Amniotic stem cell (primary cell): ENCODE measurements at places on chromosomes 13 and 19.

DNA sequence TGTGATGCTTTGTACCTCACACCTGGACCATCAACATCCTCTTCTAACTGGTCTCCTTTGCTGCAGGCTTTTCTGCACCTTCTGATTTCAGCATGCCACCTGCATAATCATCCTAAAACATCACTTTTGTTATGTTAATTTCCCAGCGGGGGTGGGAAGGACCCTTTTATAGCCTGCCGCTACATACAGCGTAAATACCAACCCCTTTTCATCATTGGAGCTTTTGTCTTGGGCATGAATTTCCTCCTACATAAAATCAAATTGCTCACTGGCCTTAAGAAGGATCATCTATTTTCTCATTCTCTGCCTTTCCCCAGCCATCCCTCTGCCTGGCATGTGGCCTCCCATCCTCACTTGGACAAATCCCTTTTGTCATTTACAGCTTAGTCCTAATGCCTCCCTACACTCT is 124.7 kb downstream of the RBM26 start:
- no peak for DNase-seq

DNA sequence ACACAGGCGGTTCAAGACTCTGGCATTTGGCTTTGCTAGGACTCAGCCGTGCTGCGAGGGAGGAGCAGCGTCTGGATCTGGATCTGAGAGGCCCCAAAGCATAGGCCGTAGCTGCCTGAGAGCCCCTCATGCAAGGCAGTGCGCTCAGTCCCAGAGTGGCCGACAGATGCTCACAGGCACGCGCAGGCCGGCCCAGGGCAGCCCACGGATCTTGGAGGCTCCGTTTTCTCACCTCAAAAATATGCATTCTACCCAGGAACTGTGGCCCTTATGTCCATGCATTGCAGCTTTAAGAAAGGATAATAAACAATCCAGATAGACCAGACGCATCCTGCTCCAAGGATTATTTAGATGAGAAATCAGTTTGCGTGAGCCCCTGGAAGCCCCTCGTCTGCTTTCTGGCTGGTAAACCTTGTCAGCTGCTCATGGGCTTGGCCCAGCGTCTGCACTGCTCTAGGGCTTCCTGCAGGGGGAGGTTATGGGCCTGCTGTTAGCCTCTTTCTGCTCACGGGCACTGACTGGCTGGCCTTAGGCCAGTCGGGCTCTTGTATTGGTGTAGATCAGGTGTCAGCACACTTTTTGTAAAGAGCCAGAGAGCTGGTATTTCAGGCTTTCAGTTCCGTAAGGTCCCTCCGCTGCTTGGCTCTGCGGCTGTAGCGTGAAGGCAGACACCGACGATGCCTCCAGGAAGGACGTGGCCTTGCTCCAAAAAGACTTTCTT is 24.2 kb downstream of the TEX29 start:
- peak; percentile 66 for DNase-seq

DNA sequence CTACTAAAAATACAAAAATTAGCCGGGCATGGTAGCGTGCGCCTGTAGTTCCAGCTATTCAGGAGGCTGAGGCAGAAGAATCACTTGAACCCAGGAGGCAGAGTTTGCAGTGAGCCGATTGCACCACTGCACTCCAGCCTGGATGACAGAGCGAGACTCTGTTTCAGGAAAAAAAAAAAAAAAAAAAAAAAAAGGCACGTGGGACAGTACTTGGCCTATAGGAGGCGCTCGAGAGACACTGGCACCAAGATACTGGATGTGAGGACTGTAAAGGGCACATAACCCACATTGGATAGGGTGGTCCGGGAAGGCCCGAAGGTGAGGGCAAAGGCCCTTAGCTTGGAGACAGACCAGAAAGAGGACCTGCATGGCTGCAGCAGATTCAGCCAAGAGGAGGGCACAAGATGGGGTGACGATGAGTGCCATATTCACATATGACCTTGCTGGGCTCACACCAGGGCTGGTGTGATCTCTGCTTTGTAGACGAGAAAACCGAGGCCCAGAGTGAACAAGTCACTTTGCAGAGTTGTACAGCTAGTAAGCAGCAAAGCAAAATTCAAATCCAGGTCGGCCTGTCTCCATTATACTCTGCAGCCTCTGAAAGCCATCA is 89.4 kb downstream of the DPF1 start:
- no peak for DNase-seq

DNA sequence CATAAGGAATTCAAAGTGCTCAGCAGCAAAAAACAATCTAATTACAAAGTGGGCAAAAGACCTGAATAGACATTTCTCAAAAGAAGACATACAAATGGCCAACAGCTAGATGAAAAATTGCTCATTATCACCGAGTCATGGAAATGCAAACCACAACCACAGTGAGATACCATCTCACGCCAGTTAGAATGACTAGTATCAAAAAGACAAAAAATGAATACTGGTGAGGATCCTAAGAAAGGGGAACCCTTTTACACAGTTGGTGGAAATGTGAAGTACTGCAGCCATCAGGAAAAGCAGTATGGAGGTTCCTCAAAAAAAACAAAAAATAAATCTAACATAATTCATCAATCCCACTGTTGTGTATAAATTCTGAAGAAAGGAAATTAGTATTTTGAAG is 1206.1 kb downstream of the EFNB2 start:
- DNase-seq: no peak

DNA sequence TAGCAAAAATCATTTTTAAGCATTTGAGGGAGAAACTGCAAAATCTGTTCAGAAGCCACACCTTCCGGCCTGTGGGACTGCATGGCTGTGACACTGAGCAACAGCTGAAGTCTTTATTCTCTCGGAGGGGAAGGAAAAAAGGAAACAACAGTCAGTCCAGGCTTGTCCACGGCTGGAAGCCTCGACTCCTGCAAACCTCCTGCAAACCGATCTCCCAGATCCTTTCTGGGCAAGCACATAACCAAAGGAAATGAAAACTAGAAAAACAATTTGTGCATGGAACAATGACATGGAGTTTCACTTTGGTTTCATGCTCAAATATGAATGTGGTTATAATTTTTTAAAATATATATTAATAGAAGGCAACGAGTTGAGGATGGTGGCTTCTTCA is 1.0 kb downstream of the COL4A1 start:
- DNase-seq: no peak

GRCh38 chr19:20453425-20453935 is 112.1 kb downstream of the ZNF737 start:
- no peak for DNase-seq

- DNase-seq: no peak
These were observed 1.4 kb upstream of the GIPC1 start for GRCh38 chr19:14497228-14497921.

GRCh38 chr13:35953537-35954206 is 177.5 kb downstream of the DCLK1 start:
- DNase-seq: peak; percentile 71

DNA sequence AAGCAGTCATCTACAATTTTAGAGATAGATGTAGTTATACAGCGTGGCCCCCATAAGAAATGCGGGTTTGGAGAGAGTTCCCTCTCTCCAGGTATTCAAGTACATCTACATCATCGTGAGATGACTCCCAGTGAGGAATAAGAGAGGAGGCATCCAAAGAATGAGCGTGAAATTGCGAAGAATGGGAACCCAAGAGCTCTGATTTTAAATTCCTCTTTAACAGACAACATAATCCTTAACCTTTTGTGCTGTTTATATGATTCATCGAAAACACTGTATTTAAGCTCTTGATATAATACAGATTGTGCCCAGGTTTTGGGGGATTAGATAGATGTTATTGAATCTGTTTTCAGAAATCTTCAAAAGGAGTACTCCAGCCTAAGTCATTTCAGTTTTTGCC is 161.5 kb downstream of the COG6 start:
- DNase-seq: no peak

DNA sequence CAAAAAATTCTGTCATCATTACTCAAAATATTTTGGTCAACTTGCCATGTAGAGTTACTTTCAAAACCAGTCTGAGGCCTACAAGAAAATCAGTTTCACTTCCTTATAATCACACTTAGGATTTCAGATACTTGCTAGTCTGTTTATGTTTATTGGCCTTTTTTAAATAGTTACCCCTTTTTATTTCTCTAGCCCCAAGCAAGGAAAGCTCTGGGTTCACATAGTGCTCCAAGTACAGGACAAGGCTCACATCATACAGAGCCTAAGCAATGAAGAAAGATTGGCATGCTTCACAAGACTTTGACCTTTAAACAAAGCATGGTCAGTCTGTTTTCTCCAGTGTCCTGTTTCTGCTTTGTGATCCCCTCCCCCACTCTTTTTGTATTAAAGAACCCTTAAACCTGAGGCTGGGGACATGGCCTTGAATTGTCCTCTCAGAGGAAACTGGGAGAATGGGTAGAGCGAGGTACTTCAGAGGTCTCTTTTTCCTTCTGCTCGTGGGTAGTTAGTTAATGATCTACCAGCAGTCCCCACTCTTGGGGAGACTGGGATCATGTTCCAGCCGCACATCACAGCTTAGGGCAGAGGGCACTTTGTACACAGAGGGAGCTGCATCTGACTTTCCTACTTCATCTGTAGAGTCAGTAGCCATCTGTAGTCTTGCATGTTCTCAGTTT is 30.7 kb downstream of the CEACAM1 start:
- DNase-seq: no peak

- no peak for DNase-seq
These were observed 4.3 kb downstream of the DOT1L start for GRCh38 chr19:2167896-2168618.

DNA sequence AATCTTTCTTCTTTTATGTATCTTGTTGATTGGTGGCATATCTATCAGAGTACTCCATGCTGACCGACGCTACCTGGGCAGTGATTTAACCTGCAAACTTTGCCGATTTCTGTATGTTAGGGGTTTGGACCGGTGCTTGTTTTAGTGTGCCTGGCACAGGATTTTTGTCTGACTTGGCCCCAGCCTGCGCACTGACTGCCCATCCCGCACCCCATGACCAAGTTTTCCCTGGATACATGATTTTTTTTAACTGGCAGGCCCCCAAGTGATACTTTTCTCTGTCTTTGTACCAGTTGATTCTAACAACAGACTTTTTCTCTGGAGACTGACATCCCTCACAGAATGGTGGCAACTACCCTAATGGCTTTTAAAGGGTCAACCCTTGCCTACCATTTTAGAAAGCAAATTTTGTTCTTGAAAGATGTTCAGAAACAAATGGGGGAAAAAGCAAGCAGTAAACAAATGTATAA is 69.0 kb upstream of the C1QTNF9B start:
- no peak for DNase-seq

DNA sequence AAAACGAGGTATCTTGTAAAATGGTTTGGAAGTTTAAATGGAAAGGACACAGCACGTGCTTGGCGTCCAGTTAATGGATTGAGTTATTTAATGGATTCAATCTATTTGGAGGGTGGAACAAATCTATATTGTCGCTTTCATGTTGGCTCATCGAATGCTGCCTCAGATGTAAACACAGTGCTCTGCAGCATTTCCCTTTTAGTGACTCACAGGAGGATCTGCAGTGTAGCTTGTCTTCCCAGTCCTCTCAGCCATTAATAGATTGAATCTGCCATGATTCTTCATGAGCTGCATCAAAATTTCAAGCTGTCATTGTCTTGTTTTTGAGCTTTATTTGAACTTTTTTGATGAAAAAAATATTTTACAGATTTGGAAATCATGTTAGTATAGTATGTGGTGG is 44.7 kb downstream of the DHRS12 start:
- no peak for DNase-seq

- no peak for DNase-seq
These were observed 11.3 kb downstream of the PRKCSH start for GRCh38 chr19:11446652-11447301.

GRCh38 chr13:97568850-97569249 is 134.9 kb downstream of the RAP2A start:
- no peak for DNase-seq

GRCh38 chr13:31614073-31614472 is 125.3 kb upstream of the RXFP2 start:
- no peak for DNase-seq

DNA sequence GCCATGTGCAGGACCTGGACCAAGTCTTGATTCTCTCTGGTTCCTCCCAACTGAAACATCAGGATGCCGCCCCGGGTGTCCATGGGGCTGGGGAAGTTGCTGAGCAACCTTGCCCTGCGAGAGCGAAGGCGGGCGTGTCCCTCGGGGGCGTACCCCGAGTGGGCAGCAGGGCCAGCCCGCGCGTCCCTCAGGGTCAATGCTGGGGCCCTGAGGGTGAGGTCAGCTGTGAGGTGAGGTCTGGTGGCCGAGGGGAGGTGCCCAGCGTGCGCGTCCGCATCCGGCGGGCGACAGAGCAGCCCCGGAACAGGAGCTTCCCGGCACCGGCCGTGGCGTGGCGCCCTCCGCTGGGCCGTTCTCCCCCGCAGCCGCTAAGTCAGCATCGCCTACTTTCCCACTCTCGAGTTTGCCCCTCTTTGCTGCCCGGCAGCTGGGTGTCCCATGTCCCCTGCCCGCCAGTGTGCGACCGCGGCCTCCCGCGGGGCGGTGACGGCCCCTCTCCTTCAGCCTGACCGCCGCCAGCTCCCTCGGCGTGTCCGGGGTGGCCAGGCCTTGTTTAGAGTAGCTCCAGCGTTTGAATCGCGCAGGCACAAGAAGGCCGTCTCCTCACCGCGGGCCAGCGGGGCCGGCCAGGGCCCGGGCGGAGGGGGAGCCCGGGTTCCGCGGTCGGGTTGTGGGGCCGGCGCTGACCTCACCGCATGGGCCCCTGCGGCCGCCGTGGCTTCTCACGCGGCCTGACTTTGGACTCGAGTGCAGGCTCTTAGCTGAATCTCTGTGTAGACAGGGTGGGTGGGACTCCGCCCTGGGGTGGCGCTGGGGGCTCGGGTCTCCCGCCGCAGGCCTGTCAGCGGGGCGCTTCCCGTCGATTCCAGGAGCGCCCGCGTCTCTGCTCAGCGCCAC is 33.0 kb downstream of the GJA3 start:
- DNase-seq: no peak

DNA sequence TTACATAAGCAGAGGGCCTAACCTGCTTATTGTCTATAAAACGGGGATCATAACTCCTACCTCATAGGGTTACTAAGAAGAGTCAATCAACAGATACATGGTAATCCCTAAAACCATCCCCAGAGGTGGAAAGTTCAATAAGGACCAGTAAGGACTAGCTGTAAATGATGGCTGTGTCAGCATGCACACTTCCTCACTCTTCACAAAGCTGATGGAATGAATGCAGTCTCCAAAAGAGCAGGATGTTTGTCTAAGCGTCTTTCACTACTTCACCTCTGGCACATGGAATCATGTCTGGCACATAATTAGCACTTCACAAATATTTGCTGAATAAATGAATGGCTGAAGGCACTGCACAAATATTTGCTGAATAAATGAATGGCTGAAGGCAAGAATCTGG is 134.2 kb downstream of the MIPEP start:
- no peak for DNase-seq

DNA sequence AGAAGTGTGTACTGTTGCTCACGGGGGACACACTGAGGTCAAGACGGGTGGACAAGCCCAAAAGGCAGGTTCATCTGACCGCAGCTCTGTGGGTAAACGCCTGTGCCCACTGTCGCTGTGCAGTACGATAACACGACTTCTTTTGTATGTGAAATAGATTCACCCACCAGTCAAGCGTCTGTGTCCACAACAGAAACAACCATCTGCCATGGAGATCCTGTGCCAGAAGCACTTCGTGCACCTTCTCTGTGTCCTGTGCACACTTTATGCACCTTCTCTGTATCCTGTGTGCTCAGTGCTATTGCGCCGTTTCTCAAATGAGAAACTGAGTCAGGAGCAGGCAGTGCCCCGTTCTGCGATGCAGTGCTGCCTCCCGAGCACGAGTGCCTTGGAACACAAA is 138.9 kb downstream of the ATP11A start:
- no peak for DNase-seq
